ENCODE measurements at places on chromosomes 1 and 21.

- DNase-seq = no peak
These were observed 118.7 kb upstream of the CD34 start for GRCh38 chr1:208029381-208030287.

DNA sequence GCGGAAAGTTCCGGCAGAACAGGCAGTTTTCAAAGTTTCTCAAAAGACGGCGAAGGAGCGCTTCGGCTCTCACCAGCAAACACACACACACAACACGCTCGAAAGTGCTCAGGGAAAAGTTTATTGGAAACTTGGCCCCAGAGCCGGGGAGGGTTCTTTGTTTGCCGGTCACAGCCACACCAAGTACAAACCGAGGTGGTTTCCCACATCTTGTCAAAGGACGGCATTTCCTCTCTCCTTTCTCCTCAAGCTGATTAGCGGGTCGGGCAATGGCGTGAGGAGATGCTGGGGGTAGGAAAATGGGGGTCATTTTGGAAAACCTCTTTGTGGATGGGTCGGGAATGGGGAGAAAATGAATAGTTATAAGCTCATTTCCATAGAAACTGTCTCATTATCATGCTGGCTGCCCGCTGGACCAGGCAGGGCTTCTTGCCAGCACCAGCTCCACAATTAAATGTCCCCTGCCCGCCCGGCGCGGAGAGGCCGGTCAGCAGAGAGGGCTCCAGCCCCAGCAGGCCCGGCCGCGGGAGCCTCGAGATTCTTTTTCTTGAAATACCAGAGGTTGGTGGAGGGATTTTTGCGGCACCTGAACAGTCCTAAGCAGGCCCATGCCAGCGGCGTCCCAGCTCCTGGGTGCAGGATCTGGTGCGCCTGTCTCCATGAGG lies 92.3 kb downstream of the PRDM16 start:
- no peak for DNase-seq

- no peak for DNase-seq
These were observed 131.2 kb downstream of the AKT3 start for GRCh38 chr1:243718893-243719292.

DNA sequence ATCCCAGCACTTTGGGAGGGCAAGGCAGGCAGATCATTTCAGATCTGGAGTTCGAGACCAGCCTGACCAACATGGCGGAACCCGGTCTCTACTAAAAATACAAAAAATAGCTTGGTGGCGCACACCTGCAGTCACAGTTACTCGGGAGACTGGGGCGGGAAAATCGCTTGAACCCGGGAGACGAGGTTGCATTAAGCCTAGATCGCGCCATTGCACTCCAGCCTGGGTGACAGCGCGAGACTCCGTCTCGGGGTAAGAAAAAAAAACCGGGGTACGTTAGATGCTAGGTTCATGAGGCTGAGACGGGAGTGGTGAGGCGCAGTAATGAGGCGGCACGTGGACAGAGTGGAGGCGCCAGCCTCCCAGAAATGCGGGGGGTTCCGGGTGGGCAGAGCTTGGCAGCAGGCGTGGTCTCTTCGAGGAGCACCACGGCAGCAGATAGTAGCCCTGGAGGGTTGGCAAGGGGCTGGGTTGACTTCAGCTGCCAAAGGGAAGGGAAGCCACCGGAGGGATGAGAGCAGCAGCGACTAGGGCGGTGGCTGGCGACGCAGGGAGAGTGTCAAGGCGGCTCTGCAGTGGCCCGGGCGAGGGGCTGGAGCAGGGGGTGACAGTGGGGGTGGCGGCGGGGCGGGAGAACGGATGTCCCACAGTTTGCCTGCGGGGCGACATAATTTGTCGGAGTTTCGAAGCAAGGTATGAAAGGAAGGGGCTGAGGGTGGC lies 832 bp downstream of the MRPL20 start:
- DNase-seq = no peak

DNA sequence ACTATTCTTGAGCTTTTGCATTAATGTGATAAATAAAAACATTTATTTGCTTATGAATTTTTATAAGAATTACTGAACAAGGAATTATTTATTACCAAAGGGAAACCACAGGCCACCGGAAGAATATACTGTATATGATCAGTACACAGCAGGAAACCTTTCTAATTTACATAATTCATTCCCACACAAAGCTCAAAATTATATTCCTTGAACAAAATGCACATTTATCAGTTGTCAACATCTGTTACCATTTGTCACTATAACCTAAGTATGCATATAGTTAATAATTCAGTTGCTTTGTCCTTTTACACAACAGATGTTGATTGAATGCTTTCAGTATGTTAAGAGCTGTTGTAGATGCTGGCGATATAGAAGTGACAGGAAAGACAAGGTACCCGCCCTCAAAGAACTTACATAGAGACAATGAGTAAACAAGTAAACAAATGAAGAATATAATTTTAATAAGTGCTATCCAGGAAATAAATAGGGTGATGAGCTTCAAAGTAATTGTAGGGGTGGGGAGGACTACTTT lies 27.2 kb downstream of the VPS45 start:
- DNase-seq = no peak

DNA sequence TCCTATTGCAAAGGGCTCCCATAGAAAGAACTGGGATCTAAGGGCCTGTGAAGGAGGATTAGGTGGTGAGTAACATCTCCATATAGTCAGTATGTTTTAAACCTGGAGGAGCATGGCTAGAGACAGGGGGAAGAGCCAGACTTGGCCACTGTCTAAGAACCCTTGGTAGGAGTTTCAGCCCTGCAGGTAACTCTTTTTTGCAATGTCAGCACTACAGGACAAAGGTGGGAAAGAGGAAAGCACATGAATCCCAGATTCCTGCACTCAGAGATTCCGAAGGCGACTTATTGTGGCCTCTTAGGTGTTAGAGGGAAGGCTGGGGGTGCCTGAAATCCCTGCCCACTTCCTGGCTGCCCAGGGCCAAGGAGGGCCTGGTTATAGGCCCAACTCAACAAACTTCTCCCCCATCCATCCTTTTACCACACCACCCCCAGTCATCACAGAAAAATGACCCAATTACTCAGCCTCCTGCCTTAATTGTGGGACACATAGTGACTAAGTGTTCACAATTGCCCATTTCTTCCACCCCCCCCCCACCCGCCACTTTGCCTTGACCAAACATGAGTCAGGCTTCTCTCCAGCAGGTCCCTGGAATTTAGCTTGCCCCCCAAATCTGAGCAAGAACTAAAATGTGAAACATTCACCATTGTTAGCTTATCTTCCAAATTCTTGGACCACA lies 1.9 kb upstream of the NTNG1 start:
- no peak for DNase-seq

DNA sequence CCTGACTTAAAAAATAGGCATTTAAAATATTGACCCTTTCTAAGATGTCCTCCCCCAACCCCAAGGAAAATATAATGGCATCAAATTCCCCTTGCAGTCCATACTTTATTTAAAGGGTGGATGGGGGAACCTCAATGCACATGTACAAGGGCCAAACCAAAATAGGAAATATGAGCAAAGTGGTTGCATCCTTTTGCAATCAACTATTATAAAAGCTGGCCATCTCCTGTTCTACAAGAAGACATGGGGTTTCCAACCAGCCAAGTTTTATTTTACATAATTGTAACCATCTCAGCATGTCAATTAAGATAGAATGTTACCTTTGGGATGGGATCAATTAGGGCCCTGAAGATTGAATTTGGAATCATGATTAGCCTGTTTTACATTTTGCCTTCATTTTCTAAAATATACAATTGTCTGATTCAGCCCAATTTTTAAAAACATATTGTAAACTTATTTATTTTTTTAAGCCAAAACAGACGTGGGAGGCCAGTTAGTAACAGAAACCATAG lies 146.7 kb upstream of the NFIA start:
- DNase-seq = no peak

DNA sequence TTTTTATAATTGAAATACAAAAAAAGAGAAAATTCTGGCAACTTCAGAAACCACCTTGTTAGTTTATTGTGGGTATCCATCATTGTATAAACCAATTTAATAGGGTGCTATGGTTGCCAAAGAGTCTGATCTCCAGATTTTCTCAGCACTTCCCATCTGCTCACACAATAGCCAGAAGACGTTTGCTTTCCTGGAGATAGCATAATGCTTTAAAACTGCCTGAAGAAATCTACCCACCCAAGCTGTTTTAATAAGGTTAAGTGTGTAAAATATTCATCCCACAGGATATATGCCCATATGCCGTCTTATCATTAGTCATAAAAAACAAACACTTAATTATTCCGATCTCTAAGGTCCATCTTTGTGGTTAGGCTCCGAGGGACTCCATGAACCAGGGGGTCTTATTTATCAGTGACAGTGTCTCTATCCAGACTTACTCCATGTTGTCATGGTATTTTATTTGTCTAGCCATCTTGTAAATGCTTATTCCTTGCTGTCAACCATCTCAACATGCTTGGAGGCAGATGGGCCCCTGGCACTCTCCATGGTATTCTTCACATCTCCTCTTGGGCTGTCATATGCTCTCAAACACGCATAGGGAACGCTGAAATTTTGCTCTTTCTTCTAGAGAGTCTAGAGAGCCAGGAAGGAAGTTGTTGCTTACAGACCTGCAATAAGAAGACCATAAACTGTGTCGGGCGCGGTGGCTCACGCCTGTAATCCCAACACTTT lies 58.5 kb downstream of the MAP10 start:
- no peak for DNase-seq

- no peak for DNase-seq
These were observed 31.5 kb downstream of the PHC2 start for GRCh38 chr1:33399375-33399774.

GRCh38 chr1:21783679-21784603 lies 992 bp upstream of the USP48 start:
- DNase-seq = no peak

DNA sequence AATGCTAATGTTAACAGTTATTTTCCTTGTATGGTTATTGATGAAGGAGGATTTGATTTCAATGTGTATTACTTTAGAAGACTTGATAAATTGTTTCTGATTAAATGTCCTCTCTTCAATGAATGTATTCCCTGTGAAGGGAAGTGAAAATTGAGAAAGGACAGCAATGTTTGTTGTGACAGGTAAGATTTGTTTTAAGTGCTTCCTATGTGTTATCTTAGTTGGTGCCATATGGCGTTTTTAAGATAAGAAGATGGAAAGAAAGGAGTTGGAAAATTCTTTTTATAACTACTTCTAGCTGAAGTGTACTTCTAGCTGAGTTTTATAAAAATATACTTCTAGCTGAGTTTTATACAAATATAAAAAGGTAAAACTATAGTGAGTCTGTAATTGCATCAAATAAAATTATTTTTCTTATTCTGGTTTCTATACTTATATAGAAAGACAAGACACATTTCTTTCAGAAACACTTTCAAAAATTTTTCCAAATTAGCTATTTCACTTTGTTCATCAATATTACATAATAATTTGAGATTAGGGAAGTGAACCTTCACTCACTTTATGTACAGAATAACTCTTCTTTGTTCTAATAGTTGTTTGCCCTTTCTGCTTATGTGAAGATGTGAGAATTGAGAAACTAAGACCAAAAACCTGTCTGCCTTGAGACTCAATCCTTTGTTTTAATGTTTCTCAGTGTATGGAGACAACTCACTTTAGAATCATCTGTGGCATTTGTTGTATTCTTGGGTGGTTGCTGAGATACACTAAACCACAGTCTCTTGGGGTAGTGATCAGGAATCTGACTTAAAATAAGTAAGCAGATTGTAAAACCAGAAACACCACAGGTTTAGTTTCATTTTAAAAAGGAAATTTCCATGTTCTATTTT lies 382.9 kb upstream of the B3GALT2 start:
- peak; percentile 18 for DNase-seq

DNA sequence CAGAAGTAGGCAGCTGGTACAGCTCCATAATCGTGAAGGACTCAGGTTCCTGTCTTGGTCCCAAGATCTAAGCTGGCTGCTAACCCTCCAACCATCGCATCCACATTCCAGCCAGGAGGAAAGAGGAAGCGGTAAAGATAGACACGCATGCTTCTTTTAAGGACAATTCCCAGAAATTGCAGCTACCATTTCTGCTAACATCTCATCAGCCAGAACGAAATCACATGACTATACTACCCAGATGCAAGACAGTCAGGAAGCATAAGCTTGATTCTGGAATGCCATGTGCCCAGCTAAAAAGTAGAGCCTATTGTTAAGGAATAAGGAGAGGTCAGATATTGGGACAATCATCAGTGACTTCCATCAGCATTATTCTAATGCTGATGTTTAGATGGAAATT lies 110.4 kb downstream of the EPHB2 start:
- no peak for DNase-seq

DNA sequence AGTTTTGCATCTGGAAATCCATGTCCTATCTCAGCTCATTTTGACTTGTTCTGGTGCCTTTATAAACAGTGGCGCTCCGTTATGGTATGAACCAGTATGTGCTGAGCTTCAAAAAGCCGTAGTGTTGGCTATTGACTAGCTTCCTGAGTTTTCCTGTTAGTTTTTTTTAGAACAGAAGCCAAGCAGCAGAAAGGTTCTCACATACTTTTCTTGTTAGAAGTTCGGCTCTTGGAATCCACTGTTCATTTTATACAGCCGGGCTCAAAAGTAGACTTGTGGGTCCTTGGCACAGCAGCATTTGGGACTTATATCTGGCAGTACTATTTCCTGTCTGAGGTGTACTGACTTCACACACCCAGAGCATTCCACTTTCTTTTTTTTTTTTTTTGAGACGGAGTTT lies 63.8 kb downstream of the TBCE start:
- no peak for DNase-seq

GRCh38 chr1:201272799-201273198 lies 10.5 kb upstream of the PKP1 start:
- DNase-seq = no peak

- no peak for DNase-seq
These were observed 12.6 kb downstream of the NTPCR start for GRCh38 chr1:232962761-232963745.

DNA sequence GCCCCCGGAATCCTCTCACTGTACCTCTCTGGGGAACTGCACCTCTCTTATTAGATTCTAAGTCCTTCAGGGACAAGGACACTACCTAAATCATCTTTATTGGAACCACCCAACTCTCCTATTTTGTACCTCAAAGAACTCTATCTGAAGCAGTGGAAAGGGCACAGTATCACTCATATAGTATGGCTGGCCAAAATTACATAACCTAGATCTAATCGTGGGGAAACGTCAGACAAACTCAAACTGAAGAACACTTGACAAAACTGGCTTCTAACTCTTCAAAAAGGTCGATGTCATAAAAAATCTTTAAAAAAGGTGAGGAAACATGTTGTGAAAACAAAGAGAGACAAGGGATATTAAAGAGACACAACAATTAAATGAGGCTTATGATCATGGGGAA lies 210.0 kb downstream of the SLC45A1 start:
- DNase-seq = no peak

- DNase-seq = no peak
These were observed 598.1 kb downstream of the NPHP4 start for GRCh38 chr1:5394111-5394510.

DNA sequence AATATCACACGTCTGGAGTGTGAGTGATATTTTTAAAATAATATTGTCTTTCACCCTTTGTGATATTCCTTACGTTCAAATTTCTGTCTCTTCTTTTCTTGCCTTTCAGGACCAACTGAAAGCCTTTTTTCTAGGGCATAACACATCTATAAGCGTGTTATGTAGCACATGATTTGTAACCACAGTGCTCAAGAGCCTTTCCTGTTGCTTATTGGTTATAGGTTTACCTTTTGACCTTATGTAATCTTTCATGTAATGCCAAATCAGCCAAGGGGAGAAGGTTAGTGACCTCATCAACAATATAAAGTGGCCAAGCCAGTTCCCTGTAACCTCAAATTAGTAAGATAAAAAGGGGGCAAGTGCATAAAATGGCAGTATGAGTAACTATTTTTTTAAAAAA lies 480.2 kb downstream of the AMY1C start:
- no peak for DNase-seq

GRCh38 chr1:100390531-100390930 lies 38.2 kb downstream of the CDC14A start:
- DNase-seq = no peak

- no peak for DNase-seq
These were observed 2.4 kb downstream of the TMEM201 start for GRCh38 chr1:9590945-9591668.
